Trophoblast cell (in vitro differentiated cells and primary cell): ENCODE measurements at places on chromosomes 16 and 17.

GRCh38 chr17:2178798-2179501, 124.0 kb downstream of the HIC1 start:
- no peak for DNase-seq

DNA sequence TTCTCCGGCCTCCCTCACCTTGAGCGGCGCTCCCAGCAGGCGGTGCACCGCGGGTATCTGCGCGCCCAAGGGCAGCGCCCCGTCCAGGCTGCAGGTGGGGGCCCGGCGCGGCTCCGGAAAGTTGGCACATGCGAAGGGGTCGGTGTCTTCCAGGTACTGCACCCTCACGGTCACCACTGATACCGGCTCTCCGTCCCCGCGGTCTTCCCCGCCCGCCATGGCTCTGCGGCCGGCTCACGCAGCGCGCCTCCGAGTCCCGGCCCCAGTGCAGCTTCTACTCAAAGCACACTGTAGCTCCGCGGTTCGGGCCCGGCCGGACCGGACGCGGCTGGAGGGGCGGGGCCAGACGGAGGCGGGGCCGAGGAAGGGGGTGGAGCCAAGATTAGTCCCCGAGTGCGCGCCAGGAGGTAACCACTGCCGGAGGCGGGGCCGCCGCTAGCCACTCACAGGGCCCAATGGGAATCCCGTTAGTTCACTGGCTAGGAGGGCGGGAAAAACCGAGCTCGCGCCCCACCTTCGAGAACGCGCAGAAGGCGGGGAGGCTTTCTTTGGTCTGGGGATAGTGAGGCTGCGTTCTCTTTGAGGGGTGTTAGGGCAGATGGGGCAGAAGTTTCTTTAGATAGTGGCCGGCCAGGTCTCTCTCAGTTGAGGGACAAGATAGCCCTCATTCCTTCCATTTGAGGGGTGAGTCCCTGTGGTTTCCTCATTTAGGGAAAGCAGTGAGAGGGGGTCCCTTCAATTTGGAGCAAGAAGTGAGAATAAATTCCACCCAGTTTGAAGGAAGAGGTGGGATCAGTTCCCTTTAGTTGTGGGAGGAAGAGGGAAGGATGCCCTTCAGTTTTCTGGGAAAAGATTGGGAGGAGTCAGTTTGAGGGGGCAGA, at the start of gene FHOD1:
Gene FHOD1, minus strand, starts transcription at position 290 of the 881 bp plus-strand sequence. Its CDS starts 71 bp downstream, at position 219.
- peak; percentile 98 for DNase-seq

DNA sequence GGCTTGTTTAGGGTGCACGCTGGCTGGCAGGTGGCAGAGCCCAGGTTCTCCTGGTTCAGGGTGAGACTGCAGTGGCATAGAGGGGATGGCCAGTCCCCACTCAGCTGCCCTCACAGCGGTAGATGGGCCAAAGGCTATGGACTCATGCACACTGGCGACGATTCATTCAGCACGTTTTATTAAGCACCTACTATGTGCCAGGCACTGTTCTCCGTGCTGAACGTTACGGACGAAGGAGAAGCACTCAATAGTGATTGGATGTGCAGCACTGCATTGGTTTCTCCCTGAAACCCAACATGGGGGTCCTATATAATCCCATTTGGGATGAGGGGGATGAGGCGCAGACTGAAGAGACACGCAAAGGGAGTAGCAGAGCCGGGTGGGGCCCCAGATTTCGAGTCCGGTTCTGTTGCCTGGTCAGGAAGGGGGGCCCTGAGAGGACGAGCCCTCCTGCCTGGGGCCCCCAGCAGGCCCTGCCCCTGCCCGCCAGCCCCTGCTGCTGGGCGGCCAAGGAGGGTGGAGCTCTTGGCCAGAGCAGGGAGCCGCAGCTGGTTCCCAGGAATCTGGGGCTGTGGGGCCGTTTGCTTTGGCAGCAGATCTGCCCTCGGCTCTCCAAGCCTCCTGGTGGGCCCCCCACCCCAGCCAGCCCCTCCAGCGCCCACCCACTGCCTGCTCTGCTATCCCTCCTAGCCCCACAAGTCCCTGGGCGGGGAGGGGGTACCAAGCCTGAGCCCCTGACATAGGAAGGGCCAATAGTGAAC, 8.8 kb downstream of the GLIS2 start:
- DNase-seq, result no peak

DNA sequence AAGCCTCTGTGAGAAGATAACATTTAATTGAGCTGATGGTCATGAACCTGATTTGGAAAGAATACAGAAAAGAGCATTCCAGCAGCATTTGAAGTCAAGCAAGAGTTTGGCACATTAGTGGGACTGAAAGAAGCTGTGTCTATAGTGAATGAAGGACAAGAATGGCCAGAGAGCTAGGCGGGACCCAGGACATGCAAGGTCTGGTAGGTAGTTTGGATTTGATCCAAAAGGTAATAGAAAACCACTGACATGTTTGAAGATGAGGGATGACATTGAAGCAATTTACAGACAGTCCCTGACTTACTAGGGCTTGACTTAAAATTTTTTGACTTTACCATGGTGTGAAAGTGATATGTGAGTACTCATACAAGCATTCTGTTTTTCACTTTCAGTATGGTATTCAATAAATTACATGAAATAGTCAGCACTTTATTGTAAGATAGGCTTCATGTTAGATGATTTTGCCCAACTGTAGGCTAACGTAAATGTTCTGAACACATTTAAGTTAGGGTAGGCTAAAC, 7.6 kb downstream of the CYB5B start:
- DNase-seq, result no peak

DNA sequence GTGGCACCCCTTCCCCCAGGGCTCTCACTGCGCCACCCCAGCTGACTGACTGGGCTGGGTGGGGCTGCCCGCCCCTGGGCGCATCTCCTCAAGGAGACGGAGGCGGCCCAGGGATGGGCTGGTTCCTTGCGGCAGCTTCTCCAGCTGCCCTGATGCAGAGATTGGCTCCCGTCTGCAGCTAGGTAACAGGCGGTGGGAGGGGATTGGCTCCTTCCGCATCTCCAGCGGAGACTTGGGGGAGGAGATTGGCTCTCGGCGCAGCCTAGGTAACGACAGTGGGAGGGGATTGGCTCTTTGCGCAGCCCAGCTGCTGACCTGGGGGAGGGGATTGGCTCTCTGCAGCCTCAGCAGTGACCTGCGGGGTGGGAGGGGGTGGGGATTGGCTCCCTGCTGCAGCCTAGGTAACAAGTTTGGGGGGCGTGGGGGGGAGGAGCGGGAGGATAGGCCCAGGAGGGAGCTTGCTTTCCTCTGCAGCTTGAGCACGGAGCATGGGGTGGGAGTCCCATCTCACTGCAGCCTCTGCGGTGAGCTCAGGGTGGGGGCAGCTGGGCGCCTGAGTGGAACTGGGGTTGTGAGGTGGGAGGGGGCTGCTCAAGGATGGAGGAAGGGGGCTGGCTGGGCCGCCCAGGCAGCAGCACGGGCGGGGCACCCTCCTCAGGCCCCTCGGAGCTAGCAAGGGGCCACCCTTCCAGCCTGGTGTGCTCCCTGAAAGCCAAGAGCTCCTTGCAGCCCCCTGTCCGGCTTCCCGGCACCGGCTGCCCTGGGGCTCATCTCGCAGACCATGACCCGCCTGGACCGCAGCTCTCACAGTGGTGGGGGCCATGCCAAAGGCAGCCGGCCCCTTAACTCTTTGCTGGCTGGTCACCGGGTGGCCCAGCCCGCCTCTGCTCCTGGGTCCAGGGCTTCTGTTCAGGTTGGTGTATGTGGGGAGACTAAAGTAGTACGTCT, 6.4 kb downstream of the NFE2L1 start:
- DNase-seq, result peak; percentile 26

DNA sequence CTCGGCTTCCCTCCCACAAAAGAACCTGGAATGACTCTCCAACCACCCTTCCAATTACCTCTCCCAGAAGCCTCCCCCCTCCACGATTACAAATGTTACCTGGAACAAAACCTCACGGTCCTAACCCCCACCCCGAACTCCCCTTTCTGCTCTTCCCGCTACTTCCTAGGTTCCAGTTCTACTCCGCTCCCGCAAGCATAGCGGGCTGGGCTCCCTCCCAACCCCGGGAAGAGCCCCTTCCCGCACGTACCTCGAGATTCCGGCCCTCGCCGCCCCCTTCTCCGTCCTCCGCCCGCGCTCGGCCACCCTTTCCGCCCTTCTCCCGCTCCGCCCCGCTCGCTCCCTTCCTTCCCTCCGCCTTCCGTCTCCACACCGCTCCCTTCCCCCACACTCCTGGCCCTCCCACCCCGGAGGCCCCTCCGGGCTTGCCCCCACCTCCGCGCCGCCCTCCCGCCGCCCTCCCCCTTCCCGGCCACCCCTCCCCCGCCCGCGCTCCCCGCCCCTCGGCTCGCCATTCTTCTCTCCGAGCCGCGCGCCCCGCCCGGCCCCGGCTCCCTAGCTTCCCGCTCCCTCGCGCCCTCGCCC, 457 bp downstream of the CHTF8 start:
- DNase-seq, result peak; percentile 16

- DNase-seq, result peak; percentile 88
These were observed 41.5 kb upstream of the ETV4 start for GRCh38 chr17:43587647-43588046.

GRCh38 chr17:77526728-77527350, 386.1 kb downstream of the SEC14L1 start:
- DNase-seq, result no peak

- no peak for DNase-seq
These were observed 102.1 kb downstream of the PITPNC1 start for GRCh38 chr17:67479148-67479547.

GRCh38 chr16:1126044-1126443, 26.9 kb upstream of the CACNA1H start:
- no peak for DNase-seq

GRCh38 chr16:31135535-31136286, at the start of gene PRSS8:
Gene PRSS8, minus strand, starts transcription at chr16:31135727. Its CDS starts 229 bp downstream, at chr16:31135498.
- DNase-seq, result peak; percentile 92

GRCh38 chr16:88131256-88131655, 180.0 kb downstream of the BANP start:
- no peak for DNase-seq

DNA sequence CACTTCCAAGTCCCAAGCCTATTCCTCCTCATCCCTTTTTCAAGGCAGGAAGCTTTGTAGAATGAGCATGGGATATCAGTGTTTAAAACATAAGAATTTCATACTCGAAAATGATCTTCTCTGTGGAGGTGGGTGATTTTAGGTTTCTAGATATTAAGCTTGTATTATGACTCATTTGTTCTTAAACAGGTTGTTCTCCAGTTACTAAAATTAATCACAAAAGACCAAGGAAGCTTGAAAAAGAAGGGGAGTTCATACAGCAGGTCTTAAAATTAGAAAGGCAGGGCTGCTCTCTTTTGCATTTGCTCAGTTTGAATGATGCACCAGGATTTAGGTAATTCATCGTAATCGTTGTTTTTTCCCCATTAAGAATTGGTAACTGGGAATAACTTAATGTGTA, 208.7 kb downstream of the PRKCA start:
- no peak for DNase-seq

GRCh38 chr16:79021991-79022630, 578.4 kb downstream of the MAF start:
- no peak for DNase-seq

DNA sequence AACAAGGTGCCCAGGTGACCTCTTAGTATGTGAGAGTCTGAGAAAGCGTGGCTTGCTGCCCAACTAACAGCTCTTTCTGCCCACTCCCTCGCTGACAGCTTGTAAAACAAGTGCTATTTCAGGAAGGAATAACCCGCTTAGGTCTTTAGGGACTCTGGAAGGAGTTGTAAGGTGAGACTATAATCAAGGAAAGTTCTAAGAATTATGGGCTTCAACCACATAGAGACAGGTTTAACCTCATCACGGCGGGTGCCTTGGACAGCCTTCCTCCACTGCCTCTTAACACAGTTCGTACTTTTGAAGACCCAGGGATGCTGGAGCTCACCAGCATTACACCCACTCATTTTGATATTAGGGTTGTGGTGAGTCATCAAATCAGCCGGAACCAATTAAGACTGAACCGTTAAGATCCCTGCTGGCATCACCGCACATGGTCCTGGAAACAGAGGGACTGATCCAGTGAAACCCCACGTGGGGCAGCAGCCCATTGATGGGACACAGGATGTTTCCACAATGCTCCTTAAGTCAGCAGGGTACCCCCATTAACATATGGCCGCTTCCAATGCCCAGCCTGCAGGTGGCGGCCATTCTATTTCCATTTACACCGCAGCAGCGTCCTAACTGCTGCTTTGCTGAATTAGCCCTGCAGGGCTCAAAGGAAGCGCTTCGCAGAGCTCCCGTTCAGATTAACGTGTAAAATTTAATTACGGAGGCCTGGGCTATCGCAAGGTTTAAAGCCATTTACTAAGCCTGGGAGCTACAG, 176.6 kb upstream of the SDK2 start:
- DNase-seq, result no peak

DNA sequence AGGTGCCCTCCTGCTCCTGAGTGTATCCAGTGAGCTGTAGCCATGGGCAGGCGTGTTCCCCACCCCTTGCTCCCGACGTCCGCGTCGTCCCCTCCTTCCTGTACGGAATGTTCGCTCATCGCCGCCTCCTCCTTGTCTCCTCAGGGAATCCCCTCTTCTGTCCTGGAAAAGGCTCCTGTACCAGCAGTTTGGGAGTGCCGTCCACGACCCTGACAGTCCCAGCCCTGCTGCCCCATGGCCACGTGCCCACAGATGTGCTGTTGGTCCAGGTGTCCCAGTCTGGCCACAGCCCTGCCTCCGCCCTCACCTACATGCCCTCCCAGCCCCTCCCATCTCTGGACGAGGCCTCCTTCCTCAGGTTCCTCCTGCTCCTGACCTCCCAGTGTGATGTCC, 30.2 kb downstream of the OR1D5 start:
- DNase-seq, result no peak

DNA sequence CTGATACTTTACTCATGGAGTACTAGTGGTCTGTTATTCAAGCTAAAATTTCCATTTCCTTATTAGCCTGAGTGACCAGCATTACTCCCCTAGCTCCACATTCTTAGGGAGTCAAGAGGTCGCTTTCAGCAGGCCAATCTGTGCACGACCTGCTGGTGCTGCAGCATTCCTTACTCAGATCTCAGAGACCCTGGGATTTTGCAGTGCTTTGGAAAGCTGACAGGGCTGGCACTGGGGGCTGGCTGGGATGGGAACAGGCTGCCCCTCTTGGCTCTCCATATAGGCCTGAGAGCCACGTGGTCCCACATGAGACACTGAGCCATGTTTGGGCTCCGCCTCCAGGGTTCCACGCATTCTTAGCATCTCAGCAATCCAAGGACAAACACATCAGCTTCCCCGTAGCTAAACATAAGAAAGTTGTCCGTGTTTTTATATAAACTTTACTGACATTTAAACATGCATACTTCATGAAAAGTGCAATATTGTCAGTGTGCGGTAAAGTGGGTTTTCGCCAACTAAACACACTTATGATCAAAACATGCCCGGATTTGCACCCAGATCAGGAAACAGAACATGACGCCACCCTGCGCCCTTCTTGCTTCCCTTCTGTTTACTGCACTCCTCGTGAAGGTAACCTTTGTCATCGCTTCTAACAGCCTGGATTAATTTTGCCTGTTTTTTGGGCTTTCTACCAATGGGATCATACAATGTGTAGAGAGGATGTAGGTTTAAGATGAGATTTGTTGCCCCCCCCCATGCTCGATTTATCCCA, 254.5 kb upstream of the CACNG5 start:
- DNase-seq, result peak; percentile 11
